Ammon's horn (tissue), 1 donor: ENCODE measurements at places on chromosomes 3 and 15.

GRCh38 chr3:119898478-119899191 is 116.7 kb downstream of the NR1I2 start:
- DNase-seq, result no peak

- no peak for DNase-seq
Measured at GRCh38 chr3:17162116-17162515, 277.4 kb downstream of the PLCL2 start.

- no peak for DNase-seq
Measured at GRCh38 chr3:167989066-167989465, 106.7 kb downstream of the GOLIM4 start.

GRCh38 chr15:26661748-26662147 is 111.1 kb downstream of the GABRB3 start:
- DNase-seq, result peak; percentile 40

DNA sequence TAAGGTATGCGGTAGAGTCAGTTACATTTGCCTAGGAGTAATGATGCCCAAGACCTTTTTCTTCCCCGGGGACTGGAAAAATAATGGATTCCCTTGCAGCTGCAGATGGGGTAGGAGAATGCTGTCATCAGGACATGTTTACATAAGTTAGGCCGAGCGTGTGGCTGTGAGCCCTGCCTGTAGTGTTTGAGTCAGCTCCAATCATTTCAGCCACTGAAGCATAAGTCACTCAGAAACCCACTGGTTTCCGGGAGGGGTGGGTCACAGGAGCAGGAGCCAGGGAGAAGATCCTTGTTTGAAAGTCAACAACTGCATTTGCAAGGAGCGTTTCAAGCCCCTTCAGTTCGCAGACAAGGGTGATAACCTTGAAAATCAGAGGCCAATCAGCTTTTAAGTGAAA is 562.3 kb downstream of the MCTP2 start:
- DNase-seq, result no peak

GRCh38 chr15:27342991-27343390 is 372.0 kb downstream of the GABRG3 start:
- DNase-seq, result no peak

GRCh38 chr3:39121621-39122020 is 14.1 kb downstream of the TTC21A start:
- DNase-seq, result no peak

DNA sequence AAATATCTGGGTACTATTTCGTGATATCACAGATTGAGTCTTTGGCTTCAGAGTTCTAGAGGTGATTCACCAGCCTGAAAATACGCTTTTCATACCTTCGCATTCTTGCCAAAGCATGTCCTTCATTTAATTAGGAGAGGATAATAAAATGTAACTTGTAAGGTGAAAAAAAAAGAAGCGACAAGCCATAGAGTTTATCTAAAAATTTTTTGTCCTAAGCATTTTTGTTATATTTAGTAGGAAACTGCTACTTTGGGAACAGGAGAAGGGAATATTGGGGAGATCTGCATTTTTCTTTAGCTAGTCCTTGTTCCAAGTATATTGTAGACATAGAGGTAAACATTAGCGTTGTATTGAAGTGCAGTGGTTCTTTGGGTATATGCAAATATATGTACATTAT is 120.1 kb downstream of the TCF12 start:
- no peak for DNase-seq

GRCh38 chr3:178302966-178303930 is 233.0 kb upstream of the KCNMB2 start:
- no peak for DNase-seq

DNA sequence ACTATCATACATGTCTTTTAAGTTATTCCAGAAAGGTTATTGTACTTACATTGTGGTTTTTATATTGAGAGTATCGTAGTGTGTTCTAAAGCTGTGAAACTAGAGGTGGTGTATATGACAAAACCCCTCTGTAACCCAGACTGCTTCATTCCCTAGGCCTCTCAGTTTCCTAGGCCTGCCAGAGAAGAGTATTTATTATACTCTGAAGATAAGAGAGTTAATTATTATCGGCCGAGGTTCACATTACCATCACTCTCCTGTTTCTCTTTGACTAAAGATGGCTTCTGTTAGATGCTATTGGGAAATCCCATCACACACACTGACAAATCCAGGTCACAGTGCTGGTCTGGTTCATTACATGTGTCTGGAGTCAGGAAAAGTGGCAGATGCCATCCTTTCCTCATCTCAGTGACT is 20.5 kb downstream of the EXOSC7 start:
- DNase-seq, result peak; percentile 22

DNA sequence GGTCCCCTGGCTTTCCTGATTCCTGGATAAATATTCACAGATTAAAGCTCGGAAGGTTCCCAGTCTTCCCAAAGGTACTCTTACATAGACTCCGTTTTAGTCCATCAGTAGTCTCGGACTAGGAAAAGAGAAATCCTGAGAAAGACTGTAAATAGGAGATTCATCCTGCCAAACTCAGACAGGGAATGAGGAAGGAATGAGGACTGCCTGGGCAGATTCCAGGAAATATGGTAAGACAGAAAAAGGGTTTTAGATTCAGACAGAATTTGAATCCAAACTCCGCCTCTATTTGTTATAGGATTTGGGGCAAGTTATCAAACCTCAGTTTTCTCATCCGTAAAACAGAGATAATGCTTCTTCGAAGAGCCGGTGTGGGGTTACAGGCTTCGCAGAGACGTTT is 77.8 kb upstream of the VGLL4 start:
- no peak for DNase-seq

- no peak for DNase-seq
Measured at GRCh38 chr15:69275074-69275670, 23.5 kb upstream of the PAQR5 start.

GRCh38 chr3:1216856-1217255 is 124.0 kb downstream of the CNTN6 start:
- DNase-seq, result no peak

DNA sequence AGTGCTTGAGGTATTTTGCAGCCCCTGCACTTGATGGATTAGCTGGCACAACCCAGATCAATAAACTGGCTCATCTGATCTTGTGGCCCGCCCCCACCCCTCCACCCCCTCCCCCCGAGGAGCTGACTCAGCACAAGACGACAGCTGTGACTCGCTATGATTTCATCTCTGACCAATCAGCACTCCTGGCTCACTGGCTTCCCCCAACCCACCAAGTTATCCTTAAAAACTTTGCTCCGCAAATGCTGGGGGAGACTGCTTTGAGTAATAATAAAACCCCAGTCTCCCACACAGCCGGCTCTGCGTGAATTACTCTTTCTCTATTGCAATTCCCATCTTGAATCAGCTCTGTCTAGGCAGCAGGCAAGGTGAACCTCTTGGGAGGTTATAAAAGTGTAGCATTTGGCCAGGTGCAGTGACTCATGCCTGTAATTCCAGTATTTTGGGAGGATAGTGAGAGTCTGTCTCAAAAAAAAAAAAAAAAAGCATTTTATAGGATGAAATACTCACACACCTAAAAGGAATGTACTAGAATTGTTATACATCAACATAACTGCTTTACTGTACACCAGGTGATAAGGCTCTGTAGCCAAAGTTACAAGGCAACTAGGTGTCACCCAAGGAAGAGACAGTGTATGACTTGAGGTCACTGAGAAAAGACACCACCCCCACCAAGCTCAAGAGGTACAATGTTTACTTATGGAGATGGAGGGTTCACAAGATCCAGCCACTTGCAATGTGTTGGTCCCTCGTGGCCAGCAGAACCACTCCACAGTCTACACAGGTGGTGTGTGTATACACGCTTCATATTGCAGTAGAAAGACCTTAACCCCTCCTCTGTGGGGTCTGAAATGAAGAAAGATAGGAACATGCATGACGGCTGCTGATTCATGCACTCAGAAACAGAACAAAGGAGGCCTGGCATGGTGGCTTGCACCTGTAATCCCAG is 8.6 kb downstream of the ZNF445 start:
- no peak for DNase-seq

DNA sequence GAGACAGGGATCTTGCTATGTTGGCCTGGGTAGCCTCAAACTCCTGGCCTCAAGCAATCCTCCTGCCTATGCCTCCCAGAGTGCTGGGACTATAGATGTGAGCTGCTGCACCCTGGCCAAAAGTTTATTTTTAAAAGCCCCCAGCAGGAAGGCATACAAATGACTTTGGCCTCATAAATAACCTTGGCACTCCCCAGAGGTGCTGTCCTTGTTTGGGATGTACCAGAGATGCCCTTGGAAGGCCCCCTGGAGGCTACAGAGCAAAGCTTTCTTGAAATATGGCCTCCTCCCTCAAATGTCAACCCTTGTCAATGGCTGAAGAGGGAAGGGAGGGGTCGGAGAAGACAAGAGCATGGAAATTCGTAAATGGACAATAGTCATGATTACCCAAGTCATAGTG is 14.0 kb upstream of the RTP3 start:
- no peak for DNase-seq

- no peak for DNase-seq
Measured at GRCh38 chr15:95598251-95598855, 732.1 kb upstream of the NR2F2 start.

DNA sequence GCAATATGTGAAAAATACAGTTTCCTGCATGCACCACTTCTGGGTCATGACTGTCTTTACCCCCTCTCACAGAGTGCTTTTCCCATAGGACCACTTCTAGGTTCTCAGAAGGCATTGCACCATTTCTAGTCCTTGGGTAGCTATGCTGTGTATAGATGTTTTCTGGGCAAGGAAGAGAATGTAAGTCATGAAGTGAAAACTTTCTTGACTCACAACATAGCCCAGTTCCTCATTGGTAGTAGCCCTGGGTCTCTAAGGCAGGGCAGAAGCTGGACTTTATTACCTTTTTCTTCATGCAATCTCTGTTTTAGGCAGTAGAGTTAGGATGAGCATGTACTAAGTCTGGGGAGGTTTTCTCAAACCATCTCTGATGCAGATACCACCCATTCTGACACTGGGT is 203.1 kb downstream of the EPHB1 start:
- DNase-seq, result no peak

DNA sequence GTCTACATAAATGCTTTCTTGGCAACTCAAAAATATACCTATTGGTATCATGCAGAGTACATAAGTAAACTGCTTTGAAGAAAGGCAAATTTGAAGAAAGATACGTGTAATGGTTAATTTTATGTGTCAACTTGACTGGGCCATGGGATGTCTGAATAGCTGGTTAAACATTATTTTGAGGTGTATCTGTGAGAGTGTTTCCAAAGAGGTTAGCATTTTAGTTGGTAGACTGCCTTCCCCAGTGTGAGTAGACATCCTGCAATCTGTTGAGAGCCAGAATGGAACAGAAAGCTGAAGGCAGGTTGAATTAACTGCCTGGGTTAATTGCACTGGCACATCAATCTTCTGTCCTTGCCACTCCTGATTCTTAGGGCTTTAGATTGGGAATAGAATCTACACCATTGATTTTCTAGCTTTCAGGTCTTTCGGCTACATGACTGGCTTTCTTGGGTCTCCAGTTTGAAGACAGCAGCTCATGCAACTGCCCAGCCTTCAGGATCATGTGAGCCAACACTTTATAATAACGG is 98.3 kb downstream of the CMSS1 start:
- no peak for DNase-seq

DNA sequence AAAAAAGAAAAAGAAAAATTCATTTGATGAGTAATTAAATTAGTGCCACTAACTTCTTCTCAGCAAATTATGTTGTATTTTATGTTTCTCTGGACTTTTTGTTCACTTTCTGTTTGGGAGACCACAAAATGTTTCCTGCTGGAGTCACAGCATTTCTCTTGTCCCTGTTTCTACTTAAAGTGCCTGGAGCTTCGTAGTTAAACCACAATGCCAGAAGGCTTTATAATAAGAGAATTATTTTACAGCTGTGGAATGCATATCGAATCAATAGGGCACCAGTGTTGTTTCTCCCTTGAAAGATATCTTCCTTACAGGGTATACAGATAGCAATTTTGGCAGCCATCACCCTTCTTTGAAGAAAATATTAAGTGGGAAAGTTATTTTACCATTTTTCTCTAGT is 3.2 kb downstream of the DTWD1 start:
- DNase-seq, result no peak

GRCh38 chr3:121175083-121175482 is 267.1 kb downstream of the STXBP5L start:
- DNase-seq, result peak; percentile 14

DNA sequence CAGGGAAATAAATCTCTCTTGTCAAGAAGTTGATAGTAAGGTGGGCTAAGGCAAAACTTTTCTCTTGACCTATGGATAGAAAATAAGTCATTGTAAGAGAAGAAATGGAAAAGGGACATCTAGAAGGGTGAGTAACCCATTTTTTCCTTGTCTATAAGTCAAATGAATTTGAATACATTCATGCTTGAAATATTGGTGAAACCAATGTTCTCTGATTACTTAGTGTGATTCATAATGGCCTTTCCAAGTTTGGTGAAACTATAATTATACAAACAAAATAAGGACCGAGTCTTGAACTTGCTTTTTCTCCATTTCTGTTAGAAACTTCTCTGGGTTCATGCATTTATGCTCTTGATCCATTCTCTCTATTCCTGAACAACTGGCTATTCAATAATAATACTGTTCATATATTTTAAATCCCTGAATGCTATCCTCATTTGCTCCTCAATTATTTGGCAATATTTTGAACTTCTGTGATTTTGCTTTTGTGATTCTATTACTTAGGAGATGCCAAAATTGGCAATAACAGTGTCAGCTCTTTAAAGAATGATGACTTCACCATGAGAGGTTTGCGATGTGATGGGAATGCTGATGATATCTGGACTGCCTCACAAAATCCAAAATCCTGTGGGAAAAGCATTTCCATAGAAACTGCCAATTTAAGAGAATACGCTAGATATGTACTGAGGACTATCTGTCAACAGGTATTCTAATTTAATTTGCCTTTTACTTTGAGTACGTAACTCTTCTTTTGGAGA is 12.3 kb downstream of the P2RY12 start:
- no peak for DNase-seq

- DNase-seq, result no peak
Measured at GRCh38 chr3:118128886-118129285, 905.8 kb downstream of the IGSF11 start.

DNA sequence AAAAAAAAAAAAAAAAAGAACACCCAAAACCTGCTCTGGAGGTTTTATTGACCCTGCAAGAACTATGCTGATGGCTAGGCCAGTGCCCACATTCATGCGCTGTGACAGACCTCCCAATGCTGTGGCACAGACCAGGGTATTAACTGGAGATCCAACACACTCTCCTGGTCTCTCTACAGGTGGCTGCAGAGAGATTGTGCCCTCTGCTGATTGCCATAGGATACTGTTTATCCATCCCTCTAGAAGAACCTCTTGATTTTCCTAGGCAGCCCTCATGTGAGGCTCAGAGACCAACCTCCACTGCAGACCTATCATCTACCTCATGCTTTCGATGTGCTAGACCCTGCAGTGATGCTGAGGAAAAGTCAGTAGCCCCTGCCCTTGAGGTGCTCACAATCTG is 125.5 kb upstream of the TRIM42 start:
- no peak for DNase-seq

GRCh38 chr3:9056581-9056980 is 93.3 kb upstream of the RAD18 start:
- DNase-seq, result peak; percentile 38
